T-helper 17 cell (primary cell): ENCODE measurements at places on chromosomes 13 and 19. TPM values are rescaled to one million over a fixed set of nuclear protein-coding genes. Genes with fewer than 3 reads are reported as not detected.

ILF3 gene
- total RNA-seq = 428 TPM

ZNF85 gene
- total RNA-seq = 6.2 TPM

ZFP82 gene
- 1.4 TPM for total RNA-seq

FCER2 gene
- total RNA-seq = not detected

ATP8B3 gene
- total RNA-seq = 4.6 TPM

ZNF846 gene
- total RNA-seq = 12.0 TPM

MED25 gene
- total RNA-seq = 94.8 TPM

ARL11 gene
- 0.22 TPM for total RNA-seq

NAPSA gene
- total RNA-seq = 0.73 TPM

MYBPC2 gene
- 0.08 TPM for total RNA-seq

FUT2 gene
- not detected for total RNA-seq

KLF1 gene
- not detected for total RNA-seq

PPP1R13L gene
- total RNA-seq = 3.4 TPM

CEACAM8 gene
- not detected for total RNA-seq

ACER1 gene
- total RNA-seq = 1.5 TPM

PTGER1 gene
- total RNA-seq = not detected

CRLF1 gene
- total RNA-seq = not detected

SLC25A30 gene
- 15.2 TPM for total RNA-seq

DMKN gene
- not detected for total RNA-seq

RFX2 gene
- total RNA-seq = 23.3 TPM

ATG4D gene
- total RNA-seq = 70.6 TPM

METTL21C gene
- total RNA-seq = not detected

SBK3 gene
- total RNA-seq = not detected

CLEC17A gene
- total RNA-seq = 2.4 TPM

CASP14 gene
- total RNA-seq = not detected

ZNF266 gene
- total RNA-seq = 51.6 TPM

CCDC8 gene
- not detected for total RNA-seq

MEDAG gene
- total RNA-seq = not detected

PLVAP gene
- total RNA-seq = not detected

TMEM91 gene
- total RNA-seq = 6.9 TPM

SLC15A1 gene
- total RNA-seq = not detected
